ENCODE measurements at places on chromosomes 16 and 17.
A peak's percentile ranks its signal among the peaks of the same experiment; 100 is the strongest.

- DNase-seq, result no peak
Measured at GRCh38 chr17:33519692-33520091, 226.6 kb upstream of the ASIC2 start.

- no peak for DNase-seq
Measured at GRCh38 chr17:79667121-79667715, 56.4 kb upstream of the RBFOX3 start.

DNA sequence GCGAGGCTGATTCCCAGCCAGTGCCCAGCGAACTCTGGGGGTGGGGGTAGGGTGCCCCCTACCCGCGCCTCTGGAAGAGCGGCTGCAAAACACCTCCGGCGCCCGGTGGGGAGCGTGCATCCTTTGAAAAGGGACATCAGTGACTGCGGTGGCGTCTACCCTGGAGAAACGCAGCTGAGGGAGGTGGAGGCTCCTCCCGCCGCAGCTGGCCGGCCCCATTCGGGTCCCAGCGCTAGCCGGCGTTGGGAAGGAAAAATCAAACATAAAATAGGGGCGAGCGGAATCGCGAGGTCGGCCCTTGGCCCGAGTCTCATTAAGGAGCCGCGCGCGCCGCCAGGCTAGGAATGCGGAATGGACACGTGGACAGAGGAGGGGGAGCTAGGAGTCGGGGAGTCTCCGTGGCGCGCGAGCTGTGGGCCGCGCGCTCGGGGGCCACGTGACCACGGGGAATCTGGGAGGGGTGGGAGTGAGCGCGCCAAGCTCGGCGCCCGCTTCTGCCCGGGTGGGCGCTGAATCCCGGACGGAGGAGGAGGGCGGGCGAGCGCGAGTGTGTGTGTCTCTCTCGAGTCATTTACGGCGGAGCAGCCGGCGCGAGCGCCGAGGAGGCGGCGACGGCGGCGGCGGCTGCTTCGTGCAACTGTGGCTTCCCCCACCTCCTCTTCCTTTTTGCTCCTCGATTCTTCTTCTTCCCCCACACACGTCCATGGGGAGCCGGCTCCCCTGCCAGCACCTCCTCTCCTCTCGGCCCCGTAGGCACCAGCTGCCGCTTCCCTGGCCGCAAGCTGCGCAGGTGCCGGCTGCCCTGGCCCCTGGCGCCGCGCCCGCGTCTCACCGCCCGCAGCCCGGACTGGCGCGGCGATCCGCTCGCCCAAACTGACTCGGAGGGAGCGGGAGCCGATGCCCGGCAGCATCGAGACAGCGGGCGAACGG, at the start of gene TMEM132E:
Gene TMEM132E (plus strand): TSS at position 566 of the 930 bp plus-strand sequence. CDS start 1,495 bp downstream, outside the sequence.
- peak; percentile 16 for DNase-seq

DNA sequence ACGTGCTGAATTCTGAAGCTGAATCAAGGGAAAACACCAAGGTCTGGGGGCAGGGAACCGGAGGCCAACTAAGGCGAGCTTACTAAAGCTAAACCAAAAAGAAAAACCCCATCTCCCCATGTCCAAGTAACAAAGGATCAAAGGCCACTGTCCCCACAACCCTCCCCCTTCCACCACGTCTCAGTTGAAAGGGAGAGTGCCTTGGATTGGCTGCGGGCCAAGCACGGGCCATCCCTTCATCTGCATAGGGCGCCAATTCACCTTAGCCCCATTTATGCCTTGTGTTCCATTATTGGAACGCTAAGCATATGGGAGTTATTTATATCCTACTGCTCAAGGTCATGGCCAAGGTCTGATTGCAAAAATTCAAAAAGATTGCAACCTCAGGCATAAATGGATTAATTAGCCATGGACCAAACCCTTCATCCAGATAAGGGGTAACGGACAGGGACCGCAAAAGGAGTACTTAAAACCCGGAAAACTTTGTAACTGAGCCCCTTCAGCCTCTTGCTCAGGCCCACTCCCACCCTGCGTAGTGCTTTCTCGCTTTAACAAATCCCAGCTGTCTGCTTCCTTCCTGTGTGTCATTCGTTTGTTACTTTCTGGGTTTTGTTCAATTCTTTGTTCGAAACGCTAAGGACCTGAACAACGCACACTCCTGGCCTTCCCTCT, 740 bp upstream of the ATP6V0D1 start:
- DNase-seq, result no peak

DNA sequence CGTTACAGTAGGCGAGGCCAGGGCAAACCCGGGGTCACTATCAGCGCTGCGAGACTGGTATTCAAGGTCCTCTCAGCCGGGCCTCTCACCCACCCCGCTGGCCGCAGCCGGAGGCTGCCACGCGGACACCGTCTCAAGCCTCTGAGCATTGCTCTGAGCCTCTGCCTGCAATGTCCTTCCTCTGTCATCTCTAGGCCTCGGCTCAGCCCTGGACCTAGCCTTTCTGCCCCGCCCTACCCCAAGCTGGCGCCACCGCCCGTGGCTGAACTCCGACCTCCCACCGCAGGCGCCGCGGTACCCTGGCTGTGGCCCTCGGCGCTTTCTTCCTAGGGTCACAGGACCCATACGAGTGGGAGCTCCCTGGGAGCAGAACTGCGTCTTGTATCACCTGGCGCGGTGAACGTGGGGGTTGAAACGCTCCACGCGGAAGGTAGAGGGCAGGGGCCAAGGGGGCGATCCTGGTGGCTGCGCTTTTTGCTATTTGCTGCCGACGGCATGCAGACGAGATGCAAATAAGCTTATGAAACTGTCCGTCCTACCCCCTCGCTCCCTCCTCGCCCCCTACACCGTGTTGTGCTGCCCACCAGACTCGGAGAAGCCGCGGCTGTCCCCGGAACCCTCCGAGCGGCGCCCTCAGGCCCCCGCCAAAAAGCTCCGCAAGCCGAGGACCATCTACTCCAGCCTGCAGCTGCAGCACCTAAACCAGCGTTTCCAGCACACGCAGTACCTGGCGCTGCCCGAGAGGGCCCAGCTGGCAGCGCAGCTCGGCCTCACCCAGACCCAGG, 3.7 kb downstream of the DLX4 start:
- DNase-seq, result no peak

- DNase-seq, result no peak
Measured at GRCh38 chr16:20072146-20072873, 1.4 kb downstream of the GPR139 start.

GRCh38 chr17:80485846-80486245, 9.4 kb upstream of the NPTX1 start:
- no peak for DNase-seq

DNA sequence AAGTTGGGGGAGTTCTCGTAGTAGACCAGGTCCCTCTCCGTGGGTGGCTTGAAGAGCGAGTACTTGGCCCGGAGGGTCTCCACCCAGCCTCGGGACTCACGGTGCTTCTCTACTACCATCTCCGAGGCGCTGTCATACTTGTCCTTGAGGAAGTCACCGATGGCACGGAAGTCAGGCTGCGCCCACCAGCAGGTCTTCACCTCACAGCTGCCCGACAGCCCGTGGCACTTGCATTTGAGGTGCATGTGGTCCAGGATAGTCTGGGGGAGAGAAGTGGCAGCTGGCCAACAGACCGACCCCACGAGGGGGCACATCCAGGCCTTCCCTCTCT, 50.0 kb downstream of the WNT3 start:
- DNase-seq, result no peak

GRCh38 chr17:32871746-32872145, 5.2 kb downstream of the MYO1D start:
- DNase-seq, result no peak

GRCh38 chr16:56225017-56225742, 33.9 kb downstream of the GNAO1 start:
- no peak for DNase-seq
